ENCODE measurements at places on chromosomes 7 and 10.

DNA sequence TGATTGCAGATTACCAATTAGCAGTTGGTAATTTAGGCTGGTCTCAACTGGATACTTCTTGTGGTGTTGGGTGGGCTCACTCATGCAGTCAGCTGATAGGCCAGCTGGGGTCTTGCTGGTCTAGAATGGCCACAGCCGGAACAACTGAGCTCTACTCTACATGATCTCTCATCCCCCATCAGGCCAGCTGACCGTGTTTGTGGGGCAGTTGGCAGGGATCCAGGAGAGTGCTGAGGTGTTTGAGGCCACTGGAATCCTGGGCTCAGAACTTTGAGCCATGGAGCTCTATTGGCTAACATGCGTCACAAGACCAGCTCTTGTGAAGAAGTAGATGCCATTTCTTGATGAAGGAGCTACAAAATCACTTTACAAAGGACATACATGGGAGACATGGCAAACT is 242.4 kb downstream of the GFRA1 start:
- H3K4me3 ChIP-seq, result no peak overlapping the region
- DNase-seq, result no peak
- H3K27me3 ChIP-seq, result no peaks in the 10 kb centered on the region
- H3K4me1 ChIP-seq, result no peaks in the 10 kb centered on the region

DNA sequence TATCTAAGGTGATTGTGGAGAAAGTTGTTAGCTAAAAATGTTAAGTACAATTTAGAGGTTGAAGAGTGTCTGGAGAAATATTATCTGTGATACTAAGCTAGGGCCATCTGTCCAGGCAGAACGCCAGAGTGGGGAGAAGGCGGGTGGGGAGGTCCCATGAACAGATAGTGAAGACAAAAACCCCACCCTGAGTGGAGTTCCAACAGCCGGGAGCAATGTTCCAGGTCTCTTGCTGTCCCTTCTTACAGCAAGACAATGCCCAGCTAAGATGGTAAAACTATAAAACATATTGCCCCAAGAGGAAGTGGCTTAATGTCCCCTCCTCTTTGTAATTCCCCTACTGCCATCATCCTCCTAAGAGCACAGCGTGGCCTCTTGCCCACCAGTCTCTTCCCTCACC is 10.4 kb upstream of the IL15RA start:
- no peak for DNase-seq
- no peak overlapping the region for H3K4me3 ChIP-seq
- H3K27ac ChIP-seq, result no peak overlapping the region
- no peaks in the 10 kb centered on the region for H3K36me3 ChIP-seq
- no peaks in the 10 kb centered on the region for H3K4me1 ChIP-seq

DNA sequence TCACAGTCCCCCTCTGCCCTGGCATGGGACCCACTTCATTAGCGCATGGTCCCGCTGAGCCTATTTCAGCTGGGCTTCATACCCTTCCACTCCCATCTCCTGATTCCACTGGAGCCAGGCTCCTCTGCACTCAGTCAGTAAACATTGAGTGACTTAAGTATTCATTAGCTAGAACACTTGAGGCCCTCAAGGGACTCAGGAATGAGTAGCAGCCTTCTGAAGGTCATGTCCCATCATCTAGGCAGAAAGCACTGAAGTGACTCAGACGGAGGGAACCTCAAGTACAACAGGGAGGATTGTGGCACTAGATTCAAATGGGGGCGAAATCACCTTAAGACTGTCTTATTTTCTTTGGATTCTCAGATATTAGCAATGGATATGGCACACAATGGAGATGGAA is 186.6 kb upstream of the INHBA start:
- no peaks in the 10 kb centered on the region for H3K36me3 ChIP-seq
- DNase-seq, result no peak
- no peaks in the 10 kb centered on the region for H3K4me1 ChIP-seq
- no peaks in the 10 kb centered on the region for H3K27me3 ChIP-seq

GRCh38 chr10:76509446-76509845 is 1078.0 kb downstream of the LRMDA start:
- no peaks in the 10 kb centered on the region for H3K36me3 ChIP-seq
- H3K4me3 ChIP-seq, result no peak overlapping the region
- no peaks in the 10 kb centered on the region for H3K4me1 ChIP-seq
- H3K27ac ChIP-seq, result no peak overlapping the region
- H3K27me3 ChIP-seq, result no peaks in the 10 kb centered on the region

GRCh38 chr7:99843808-99844207 is 16.0 kb downstream of the CYP3A43 start:
- H3K36me3 ChIP-seq, result no peaks in the 10 kb centered on the region
- no peak overlapping the region for H3K27ac ChIP-seq
- no peak overlapping the region for H3K4me3 ChIP-seq

DNA sequence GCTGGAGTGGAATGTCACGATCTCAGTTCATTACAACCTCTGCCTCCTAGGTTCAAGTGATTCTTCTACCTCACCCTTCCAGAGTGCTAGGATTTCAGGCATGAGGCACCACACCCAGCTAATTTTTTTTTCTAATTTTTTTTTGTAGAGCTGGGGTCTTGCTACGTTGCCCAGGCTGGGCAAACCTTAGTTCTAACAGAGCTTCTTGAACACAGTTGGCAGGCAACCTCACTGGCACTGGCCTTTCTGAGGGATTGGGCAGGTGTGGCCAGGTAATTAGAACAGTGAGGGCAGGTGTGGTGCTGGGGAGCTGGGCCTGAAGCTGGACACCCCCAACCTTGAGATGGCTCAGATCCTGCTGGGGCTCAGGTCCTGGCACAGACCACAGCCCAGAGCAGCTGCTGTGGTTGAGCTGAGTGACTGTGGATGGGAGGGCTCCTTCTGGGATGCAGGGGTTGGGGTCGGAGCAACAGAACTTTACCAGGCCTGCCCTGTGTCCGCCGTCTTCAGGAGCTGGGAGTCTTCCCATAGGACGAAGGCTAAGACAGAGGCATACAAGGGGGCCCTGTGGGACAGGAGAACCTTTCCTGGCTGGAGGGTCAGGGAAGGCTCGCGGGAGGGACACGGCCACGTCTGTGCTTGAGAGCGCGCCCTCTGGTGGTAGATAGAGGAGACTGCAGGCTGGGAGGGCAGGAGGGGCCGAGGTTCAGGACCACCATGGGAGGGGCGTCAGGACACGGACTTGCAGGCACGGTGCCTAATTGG is 48.2 kb downstream of the COL26A1 start:
- H3K4me3 ChIP-seq, result no peak overlapping the region
- peak; percentile 96 for DNase-seq
- no peaks in the 10 kb centered on the region for H3K36me3 ChIP-seq
- H3K27me3 ChIP-seq, result no peaks in the 10 kb centered on the region
- no peak overlapping the region for H3K27ac ChIP-seq

- peaks cover 21% of the 10 kb centered on the region for H3K4me1 ChIP-seq
- H3K27ac ChIP-seq, result no peak overlapping the region
- DNase-seq, result no peak
- H3K4me3 ChIP-seq, result peak overlapping the region; percentile 36
- no peaks in the 10 kb centered on the region for H3K27me3 ChIP-seq
- H3K36me3 ChIP-seq, result no peaks in the 10 kb centered on the region
Observed at GRCh38 chr7:39085189-39085588, 107.5 kb downstream of the POU6F2 start.

DNA sequence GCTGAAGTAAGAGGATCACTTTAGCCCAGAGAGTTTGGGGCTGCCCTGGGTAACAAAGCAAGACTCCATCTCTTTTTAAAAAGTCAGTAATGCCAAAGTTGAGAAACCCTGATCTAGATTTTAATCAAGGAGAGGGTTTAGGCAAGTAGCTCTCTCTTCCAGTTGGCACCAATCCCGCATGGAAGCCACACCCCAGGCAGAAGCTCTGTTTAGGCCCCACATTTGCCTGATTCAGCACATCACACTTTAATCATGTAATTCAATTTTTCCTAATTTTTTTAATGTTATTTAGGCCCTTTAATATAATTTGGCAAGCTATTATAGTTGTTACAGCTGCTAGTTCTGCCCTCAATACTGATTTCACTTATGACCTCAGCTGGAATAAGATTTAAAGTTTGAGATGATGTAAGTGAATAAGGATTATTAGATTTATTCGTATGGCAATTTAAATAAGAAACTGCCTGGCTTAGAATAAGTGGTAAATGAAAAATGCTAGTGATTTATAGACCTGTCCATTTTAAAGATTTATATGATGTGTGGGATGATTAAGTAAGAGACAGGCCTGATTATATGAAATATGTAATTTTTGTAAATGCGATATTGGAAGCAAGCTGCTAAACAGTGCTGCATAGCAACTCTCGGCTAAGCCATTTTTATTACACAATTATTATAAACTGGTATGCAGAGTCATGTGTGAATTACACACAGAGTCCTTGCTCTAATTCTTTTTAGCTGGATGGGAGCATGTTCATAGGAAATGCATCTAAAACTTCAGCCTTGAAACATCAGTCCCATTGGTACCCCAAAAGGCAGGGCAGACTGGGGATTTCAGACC is 80.2 kb upstream of the NFE2L3 start:
- no peak overlapping the region for H3K4me3 ChIP-seq
- H3K36me3 ChIP-seq, result no peaks in the 10 kb centered on the region
- DNase-seq, result no peak
- no peak overlapping the region for H3K27ac ChIP-seq
- no peaks in the 10 kb centered on the region for H3K27me3 ChIP-seq

DNA sequence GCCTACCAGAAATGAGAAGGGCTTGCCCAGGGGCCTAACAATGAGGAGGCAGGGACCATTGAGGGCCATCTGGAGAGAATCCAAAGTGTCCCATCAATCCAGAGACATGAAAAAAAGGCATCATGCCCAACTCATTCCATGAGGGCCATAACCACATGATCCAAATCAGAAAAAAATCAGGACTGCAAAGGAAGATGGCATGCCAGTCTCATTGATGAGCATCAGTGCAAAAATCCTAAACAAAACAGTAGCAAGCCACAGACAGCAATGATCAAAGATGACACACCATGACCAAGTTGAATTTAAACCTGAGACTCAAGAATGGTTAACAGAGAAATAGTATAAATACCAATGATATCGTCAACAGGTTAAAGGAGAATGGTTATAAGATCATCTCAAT is 7.0 kb upstream of the CYP3A4 start:
- no peaks in the 10 kb centered on the region for H3K4me1 ChIP-seq
- no peak for DNase-seq
- H3K27me3 ChIP-seq, result no peaks in the 10 kb centered on the region
- H3K27ac ChIP-seq, result no peak overlapping the region

DNA sequence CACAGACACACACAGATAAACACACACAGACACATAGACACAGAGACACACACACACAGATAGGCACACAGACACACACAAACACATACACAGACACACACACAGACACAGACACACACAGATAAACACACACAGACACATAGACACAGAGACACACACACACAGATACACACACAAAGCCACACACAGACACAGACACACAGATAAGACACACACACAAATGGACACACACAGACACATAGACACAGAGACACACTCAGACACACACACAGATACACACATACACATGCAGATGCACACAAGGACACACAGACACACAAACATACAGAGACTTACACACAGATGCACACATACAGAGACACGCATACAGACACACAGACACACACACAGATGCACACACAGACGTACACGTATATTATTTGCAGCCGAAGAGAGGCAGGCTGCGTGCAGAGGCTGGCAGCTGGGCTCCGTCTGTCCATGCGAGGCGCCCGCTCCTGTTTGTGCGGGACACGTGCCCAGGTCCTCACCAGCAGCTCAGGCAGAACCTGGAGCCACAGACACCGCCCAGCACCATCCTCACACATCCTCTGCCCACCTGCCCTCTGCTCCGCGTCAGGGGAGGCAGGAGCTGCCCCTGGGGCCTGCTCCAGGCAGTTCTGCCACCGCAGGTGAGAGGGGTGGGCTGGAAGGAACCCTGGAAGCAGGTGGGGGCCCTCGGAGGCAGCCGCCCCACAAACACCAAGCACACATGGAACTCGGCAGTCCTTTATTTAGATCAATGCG is 1.2 kb downstream of the CALML5 start:
- no peaks in the 10 kb centered on the region for H3K36me3 ChIP-seq
- no peak overlapping the region for H3K27ac ChIP-seq
- H3K4me3 ChIP-seq, result no peak overlapping the region
- H3K4me1 ChIP-seq, result no peaks in the 10 kb centered on the region

DNA sequence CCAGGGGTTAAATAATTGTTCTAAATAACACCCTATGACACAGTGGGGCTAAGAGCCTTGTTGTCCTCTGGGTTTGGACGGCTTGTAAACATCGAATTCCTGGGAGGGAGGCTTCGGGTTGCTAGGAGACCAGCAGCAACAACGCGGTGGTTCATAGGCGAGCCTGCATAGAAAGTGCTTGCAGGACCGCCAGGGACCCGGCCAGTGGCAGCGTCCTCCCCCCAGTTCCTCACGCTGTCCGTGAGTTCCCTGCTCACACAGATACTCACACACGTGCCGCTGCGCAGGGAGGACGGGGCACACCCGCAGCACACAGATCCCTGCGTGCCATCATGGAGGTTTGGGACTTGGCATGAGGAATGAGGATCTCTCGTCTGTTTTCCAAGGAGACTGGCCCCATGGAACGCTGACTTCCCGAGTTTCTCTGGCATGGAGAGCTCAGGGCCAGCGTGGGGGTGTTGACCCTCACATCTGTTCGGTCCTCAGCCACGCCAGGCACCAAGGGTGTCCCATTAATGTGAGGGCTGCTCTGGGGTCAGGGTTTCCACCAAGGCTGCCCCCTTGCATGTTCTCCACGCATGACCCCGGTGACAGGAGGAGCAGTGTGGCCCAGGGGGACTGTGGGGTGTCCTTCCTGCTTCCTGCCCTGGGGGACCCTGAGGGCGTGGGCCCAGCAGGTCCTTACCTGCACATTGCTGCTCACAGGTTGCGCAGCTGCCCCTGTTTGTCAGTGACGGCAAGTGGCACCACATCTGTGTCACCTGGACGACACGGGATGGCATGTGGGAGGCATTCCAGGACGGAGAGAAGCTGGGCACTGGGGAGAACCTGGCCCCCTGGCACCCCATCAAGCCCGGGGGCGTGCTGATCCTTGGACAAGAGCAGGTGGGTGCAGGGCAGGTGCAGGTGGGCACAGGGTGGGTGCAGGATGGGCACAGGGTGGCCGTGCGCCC is 9.7 kb downstream of the NPTX2 start:
- H3K4me3 ChIP-seq, result no peak overlapping the region
- DNase-seq, result peak; percentile 79
- no peaks in the 10 kb centered on the region for H3K36me3 ChIP-seq
- no peaks in the 10 kb centered on the region for H3K27me3 ChIP-seq

GRCh38 chr10:59750155-59750945 is 2.9 kb downstream of the MRLN start:
- H3K27ac ChIP-seq, result no peak overlapping the region
- H3K4me1 ChIP-seq, result no peaks in the 10 kb centered on the region
- H3K4me3 ChIP-seq, result no peak overlapping the region
- H3K36me3 ChIP-seq, result no peaks in the 10 kb centered on the region
- no peaks in the 10 kb centered on the region for H3K27me3 ChIP-seq

- no peak overlapping the region for H3K27ac ChIP-seq
- no peaks in the 10 kb centered on the region for H3K36me3 ChIP-seq
- no peaks in the 10 kb centered on the region for H3K4me1 ChIP-seq
- H3K27me3 ChIP-seq, result no peaks in the 10 kb centered on the region
Observed at GRCh38 chr10:59077855-59078254, 98.6 kb upstream of the PHYHIPL start.

- H3K4me1 ChIP-seq, result no peaks in the 10 kb centered on the region
- DNase-seq, result no peak
- H3K4me3 ChIP-seq, result no peak overlapping the region
- H3K36me3 ChIP-seq, result no peaks in the 10 kb centered on the region
- H3K27me3 ChIP-seq, result no peaks in the 10 kb centered on the region
Observed at GRCh38 chr7:29642494-29643155, 79.0 kb downstream of the PRR15 start.

Data from GM23338 (cell line).